Stimulated activated CD4-positive, alpha-beta T cell treated with anti-CD3 and anti-CD28 coated beads, Interleukin-2, amount 100 ng/mL, for 24 hours (primary cell): ENCODE measurements at places on chromosomes 11 and 22.

DNA sequence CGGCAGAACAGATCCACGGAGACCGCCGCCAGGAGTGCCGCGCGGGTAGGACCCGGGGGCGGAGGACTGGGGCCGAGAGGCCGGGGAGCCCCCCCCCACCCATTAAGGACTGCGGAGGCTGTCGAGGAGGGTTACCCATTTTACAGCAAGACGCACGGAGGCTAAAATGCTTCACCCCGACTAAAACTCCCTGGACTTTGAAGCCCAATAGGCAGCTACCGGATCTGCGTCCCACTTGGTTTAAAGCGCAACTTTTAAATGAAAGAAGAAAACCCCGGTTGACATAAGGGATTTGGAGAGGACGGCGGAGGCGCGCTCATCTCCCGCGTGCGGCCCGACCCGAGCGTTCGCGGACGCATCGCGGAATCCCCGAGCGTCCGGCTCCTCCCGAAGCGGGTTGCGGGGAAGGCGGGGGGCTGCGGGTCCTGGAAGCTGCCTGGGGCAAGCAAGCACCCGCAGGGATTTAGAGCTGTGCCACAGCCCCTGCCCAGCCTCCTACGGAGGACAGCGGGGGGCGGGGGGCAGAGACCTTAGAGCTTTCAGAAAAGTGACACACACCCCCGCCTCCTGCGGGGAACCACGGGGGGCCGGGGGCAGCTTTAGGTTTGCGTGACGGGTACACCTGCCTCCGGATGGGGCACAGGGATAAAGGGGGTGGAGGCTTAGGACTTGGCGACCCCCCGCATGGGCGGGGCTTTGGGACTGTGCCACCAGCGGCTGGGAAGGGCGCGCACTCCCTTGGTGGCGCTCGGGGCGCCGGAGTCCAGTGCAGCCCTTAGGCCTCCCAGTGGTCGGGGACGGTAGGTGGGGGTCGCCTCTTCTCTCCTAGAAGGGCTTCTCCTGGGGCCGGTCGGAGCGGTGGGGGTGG lies 760 bp upstream of the CELSR1 start:
- no peak for DNase-seq

DNA sequence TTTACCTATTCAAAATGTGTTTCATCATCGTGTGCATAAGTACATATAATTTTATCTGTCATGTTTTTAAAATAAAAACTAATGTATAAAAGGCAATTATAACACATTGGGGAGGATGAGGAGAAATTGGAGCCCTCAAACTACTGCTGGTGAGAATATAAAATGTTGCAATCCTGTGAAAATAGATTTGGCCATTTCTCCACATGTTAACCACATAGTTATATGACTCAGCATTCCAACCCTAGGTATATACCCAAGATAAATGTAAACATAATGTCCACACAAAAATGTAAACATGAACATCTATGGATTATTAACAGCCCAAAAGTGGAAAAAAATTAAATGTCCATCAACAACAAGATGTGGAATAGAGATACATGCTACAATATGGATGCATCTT lies 928.0 kb upstream of the FAT3 start:
- DNase-seq = no peak

DNA sequence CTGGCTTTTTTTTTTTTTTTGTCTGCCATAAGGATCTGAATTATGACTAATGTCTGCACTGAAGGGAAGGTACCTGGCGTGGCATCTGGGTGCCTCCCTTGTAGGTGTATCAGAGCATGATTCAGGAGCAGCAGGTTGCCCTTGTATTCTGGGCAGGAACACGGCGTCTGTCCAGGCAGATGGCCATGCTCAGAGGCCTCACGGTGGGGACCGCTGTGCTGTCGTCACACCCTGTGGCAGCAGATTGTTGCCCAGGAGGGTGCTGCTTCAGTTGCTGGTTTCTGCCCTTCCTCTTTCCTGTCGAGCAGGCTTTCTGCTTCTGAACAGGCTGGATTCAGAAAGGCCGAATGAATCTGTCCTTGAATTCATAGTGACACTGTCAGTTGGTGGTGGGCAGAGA lies 11.0 kb downstream of the ZNRF3 start:
- DNase-seq = no peak

- no peak for DNase-seq
Measured at GRCh38 chr22:26801449-26801848, 144.1 kb downstream of the MIAT start.

DNA sequence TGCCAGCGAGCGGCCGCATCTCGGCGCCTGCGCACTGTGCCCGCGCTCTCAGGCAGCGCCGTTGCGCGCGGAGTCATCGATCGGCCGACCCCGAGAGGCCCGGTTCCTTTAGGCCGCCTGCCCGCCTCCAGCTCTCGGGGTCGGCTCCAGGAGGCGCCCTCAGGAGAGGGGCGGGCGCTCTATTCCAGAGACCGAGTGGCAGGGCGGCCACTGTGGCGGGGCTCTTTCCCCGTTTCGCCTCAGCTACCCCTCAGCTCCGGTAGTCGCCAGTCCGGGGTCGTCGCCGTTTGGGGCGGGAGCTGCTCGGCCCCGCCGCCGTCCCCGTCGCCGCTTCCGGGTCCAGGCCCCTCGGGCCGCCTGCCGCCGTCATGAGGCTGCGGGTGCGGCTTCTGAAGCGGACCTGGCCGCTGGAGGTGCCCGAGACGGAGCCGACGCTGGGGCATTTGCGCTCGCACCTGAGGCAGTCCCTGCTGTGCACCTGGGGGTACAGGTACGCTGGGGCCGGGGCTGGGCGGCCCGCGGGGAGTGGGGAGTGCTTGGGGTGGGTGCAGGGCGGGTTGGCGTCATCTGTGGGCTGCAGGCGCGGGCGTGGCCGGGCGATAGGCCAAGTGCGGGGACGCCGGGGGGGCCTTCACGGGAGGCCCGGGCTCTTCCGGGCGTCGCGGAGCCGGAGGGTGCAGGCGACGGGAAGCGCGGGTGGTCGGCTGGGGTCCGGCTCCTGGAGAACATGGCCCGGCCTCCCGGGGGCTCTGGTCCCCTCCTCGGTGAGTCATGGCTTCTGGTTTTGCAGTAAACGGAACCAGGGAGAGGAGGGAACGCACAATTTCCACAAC lies at the start of gene FBXO7:
Gene FBXO7 (plus strand): TSS at position 177 of the 833 bp plus-strand sequence. CDS start 192 bp downstream, at position 369.
- peak; percentile 88 for DNase-seq

- DNase-seq = peak; percentile 52
Measured at GRCh38 chr11:2186669-2187279, 15.2 kb upstream of the TH start.

GRCh38 chr11:98155696-98156095 lies 865.1 kb upstream of the CNTN5 start:
- DNase-seq = no peak

GRCh38 chr11:63142459-63142858 lies 1.6 kb downstream of the SLC22A24 start:
- no peak for DNase-seq

DNA sequence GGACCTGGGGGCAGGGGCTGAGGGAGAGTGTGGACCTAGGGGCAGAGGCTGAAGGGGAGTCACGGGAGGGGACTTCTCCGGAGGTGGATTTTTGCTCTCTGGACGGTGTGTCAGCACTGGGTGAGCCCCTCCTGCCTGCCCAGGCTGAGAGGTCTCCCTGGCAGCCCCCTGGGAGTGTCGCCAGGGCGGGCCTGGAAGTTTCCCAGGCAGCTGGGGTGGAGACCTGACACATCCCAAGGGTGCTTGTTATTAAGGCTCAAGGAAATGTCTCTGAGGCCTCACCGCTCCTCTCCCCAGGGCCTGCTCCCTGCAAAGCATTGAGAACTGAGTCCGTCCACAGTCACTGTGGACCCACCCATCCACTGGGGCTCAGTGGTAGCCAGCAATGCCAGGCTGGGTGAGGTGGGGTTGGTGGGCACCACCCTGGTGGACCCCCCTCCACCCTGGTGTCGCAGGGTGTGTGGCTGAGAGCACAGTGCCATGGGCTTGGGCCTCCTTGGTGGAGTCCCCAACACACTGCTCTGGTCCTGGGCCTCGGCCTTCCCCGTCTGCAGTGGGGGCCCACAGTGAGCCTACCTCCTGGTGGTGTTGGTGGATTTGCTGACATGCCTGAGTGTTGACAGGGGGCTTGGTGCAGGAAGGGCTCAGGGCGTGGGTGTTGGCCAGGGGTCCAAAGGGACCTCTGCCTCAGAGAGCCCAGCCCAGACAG lies 2.5 kb downstream of the CD81 start:
- DNase-seq = no peak

- no peak for DNase-seq
Measured at GRCh38 chr11:10488934-10489691, 34.0 kb downstream of the AMPD3 start.

- DNase-seq = no peak
Measured at GRCh38 chr11:13602844-13603243, 65.6 kb upstream of the FAR1 start.

- no peak for DNase-seq
Measured at GRCh38 chr11:91295591-91295990, 929.0 kb upstream of the FAT3 start.

- no peak for DNase-seq
Measured at GRCh38 chr11:114876234-114876633, 197.9 kb downstream of the NXPE2 start.

- DNase-seq = no peak
Measured at GRCh38 chr11:124879493-124880289, 14.5 kb downstream of the ROBO3 start.

DNA sequence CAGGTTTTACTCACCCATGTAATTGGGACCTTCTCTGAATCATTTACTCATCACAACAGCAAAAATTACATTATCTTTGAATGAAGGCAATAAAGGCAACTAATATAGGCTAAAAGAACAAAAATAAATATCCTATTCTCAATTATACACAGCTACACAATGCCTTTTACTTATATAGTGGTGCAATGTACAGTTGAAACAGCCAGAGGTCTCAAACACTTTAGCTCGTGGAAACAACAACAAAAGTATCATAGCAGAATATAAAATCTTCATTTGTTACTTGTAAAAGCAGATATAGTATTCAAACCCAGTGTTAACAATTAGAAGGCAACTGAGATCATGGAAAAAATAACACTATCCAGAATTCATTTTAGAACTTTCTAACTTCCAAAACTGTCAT lies 20.6 kb upstream of the CCDC34 start:
- DNase-seq = no peak

DNA sequence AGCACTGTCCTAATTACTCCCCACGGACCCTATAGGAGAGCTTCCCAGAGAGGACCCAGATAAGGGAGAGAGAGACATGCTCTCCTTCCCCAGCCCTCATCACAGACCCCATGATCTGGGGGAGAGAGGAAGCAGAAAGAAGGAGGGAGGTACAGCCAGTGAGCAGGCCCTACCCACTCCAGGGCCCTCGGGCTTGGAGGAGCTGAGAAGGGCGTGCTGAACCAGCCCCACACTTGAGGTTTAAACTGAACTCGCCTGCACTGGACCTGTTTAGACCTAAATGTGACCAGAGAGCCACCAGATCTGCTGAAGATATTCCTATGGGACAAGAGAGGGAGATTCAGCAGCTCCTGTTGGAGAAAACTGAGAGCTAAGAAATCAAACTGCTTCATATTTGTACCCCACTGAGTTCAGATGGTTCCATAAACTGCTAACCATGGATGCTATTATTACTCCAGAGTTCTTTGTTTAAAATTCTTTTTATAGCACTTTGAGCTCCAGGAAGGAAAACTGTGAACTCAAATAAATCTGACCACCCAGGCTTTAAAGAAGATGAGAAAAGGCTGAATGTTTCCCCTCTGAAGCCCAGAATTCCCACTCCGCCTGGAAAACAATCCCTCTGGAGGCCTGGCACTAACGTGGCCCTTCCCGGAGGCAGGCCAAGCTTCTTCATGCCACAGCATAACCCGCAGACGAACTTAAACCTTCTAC lies 67.2 kb downstream of the EFCAB6 start:
- DNase-seq = no peak

GRCh38 chr11:22730319-22730718 lies 63.9 kb downstream of the GAS2 start:
- DNase-seq = no peak

GRCh38 chr11:35036639-35037038 lies 102.3 kb upstream of the CD44 start:
- DNase-seq = no peak

- DNase-seq = no peak
Measured at GRCh38 chr11:45224766-45225165, 61.4 kb downstream of the SYT13 start.

GRCh38 chr11:67082071-67082791 lies 25.6 kb downstream of the RHOD start:
- DNase-seq = no peak

- no peak for DNase-seq
Measured at GRCh38 chr11:78180751-78181150, 7.7 kb downstream of the KCTD21 start.

- no peak for DNase-seq
Measured at GRCh38 chr22:49869086-49869830, 15.6 kb downstream of the ZBED4 start.

DNA sequence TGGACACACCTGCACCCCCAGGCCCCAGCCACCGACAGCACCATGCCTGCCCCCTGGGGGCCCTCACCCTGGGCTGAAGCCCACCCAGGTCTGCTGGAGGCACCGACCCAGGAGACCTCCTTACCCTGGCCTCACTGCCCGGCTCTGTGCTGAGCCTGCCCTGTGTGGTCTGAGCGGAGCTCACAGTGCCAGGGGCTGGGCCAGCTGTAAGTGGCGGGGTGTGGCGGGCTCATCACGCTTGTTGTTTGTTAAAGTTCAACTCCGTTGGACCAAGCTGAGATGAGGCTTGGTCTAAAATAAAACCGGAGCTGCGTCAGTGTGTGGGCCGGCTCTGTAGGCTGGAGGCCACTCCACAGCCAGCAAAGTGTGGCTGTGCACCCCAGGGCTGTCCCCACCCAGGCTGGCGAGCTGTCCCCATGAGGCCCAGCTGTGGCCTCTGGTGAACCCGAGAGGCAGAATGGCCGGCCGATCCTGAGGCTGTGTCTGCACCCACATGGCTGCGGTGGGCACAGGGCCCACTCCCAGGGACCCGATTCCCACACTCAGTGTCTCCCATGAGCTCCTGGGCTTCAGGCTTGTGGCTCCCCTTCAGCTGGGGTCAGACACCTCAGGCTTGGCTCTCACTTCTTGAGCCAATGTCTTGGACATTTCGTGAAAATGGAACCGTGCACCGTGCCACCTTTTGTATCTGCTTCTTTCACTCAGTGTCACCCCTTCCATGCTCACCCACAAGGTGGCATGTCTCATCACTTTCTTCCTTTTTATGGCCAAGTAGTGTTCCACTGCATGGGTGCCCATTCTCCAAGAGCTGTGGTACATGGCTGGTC lies 137.9 kb downstream of the CTTN start:
- no peak for DNase-seq

GRCh38 chr22:33706100-33706499 lies 214.2 kb downstream of the LARGE1 start:
- DNase-seq = no peak

GRCh38 chr11:69360606-69361005 lies 66.7 kb downstream of the MYEOV start:
- DNase-seq = no peak

DNA sequence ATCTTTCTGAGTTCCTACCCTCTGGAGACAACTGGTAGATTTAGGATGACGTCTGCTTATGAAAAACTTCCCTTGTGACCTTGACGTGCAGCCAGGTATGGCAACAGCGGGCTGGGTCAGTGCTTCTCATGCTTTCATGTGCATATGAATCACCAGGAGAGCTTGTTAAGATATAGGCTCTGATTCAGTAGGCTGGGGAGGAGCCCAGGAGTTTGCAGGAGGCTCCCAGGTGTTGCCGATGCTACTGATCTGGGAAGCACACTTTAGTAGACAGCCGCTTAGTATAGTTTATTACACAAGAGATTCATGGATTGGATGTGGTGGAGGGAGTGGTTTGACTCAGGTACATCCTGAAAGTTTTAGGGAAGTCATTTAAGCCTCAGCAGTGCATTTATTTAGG lies 23.8 kb downstream of the DIXDC1 start:
- DNase-seq = no peak

GRCh38 chr22:32364210-32364609 lies 6.5 kb downstream of the RFPL3 start:
- no peak for DNase-seq

- no peak for DNase-seq
Measured at GRCh38 chr11:86119077-86119476, 50.2 kb upstream of the PICALM start.
